ENCODE measurements at places on chromosomes 11 and 22.

DNA sequence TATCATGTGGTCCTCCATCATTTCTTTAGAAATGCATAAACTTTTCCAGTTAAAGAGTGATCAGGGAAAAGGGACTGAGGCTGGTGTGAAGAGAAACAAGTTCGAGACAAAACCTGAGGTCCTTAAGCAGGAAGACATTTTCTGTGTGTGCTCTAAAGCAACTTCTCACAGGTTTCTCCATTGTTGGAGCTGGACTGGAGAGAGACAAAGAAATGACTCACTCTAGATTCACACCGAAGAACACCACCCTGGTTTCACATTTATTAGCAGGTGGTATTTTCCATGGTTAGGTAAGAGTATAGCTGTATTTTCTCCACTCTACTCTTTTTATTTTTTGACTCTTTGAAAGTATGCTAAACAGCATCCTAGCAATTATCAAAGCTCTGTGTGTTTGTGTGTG, 736.4 kb downstream of the KCNA4 start:
- DNase-seq, result no peak

- DNase-seq, result no peak
Observed at GRCh38 chr22:46323162-46323561, 12.4 kb upstream of the TRMU start.

- DNase-seq, result no peak
Observed at GRCh38 chr22:17359501-17359900, 9.8 kb upstream of the CECR2 start.

GRCh38 chr11:34104680-34105078, 750 bp upstream of the NAT10 start:
- no peak for DNase-seq

GRCh38 chr11:44605965-44606364, 40.5 kb downstream of the CD82 start:
- no peak for DNase-seq

DNA sequence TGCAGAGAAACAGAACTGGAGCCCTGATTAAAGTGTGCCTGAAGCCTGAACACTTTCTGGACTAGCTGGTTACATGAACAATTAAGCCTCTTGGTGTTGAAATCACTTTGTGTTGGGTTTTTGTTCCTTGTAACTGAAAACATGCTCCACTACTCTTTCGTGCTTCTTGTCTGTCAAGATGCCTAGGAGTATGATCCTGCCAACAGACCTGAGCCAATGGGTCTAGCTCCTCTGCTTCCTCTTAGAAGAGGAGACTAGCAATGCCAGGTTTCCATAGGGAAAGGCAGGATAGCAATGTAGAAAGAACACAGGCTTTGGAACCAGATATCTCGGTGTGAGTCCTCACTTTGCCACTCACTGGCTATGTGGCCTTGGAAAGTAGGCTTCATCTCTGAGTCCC, 40.3 kb downstream of the IRAG1 start:
- DNase-seq, result no peak

- no peak for DNase-seq
Observed at GRCh38 chr11:113046866-113047265, 85.6 kb downstream of the NCAM1 start.

- DNase-seq, result no peak
Observed at GRCh38 chr11:47109727-47110246, 66.9 kb downstream of the ARFGAP2 start.

- no peak for DNase-seq
Observed at GRCh38 chr11:115167456-115167855, 336.8 kb downstream of the CADM1 start.

DNA sequence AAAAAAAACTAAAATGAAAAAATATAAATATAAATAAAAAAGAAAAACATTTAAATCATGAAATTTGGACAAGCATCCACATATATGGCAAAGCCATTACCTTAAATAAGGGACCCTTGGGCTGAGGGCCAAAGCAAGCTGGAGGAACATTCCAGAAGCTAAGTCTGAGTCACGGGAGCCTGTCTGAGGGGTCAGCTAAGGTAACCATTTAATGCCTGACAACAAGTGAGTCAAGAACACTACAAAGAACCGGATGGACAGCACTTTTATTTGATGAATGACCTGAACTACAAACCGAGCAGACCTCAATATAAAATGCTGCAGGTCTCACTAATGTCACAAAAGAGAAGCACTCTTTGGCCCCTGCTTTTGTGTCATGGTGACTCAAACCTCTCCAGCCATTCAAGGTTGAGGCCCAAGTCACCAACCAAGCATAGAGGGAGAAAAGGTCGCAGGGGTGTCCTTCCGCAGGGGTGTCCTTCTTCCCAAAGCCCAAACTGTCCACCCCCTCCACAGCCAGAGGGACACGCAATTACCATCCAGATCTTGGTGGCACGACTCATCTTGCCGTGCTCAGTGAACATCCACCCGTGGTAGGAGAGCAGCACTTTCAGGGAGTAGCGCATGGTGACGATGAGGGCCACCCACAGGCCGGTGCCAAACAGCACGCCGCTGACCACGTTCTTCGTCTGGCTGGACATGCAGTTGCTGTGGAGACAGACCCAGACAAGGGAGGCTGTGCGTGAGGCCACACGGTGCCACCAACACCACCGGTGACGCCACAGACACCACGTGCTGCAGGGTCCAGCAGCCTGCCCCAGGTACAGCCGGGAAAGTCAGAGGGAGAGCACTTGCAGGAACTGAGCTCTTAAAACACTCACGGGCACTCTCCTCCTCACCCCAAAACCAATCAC, 34.5 kb downstream of the CPT1A start:
- no peak for DNase-seq

DNA sequence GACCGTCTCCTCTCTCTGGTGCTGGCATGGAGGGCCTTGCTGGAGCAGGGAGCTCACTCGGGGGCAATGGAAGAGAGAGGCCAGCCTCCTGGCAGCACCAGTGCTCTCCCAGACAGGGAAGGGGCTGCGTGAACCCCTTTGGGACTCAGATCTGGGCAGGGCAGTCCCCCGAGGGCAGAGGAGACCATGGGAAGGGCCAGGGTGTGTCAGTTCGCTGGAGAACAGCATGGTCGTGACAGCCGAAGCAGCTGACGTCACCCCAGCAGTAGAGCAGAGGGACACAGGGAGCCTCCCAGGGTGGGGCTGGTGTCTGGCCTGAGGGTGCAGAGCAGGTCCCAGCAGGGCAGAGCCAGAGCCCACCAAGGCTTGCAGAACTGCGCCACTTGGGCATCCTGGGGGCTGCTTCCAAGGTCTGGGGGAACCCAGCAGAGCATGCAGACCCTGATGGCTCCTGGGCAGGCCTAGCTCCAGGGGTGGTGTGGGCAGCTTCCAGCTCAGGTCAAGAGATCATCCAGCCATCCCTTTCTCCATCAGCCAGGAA, 71.0 kb upstream of the KCNQ1OT1 start:
- DNase-seq, result no peak

DNA sequence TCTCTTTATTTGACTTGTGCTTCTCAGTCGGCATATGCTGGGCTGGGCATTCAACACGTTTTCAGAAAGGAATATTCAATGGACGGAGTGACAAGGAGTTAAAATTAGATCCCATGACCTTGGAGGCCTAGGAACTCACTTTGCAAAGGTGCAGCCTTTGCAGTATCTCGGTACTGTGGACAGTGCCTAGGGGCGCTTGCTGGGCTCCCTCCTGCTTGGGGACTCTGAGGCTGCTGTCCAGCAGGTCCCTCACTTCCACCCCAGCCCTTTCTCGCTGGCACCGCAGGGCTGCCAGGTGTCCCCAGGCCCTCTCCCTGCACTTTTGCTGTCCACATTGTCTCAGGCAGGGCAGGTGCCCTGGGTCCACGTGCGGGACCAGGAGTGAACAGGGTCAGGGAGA, 255.5 kb upstream of the B3GAT1 start:
- DNase-seq, result no peak

DNA sequence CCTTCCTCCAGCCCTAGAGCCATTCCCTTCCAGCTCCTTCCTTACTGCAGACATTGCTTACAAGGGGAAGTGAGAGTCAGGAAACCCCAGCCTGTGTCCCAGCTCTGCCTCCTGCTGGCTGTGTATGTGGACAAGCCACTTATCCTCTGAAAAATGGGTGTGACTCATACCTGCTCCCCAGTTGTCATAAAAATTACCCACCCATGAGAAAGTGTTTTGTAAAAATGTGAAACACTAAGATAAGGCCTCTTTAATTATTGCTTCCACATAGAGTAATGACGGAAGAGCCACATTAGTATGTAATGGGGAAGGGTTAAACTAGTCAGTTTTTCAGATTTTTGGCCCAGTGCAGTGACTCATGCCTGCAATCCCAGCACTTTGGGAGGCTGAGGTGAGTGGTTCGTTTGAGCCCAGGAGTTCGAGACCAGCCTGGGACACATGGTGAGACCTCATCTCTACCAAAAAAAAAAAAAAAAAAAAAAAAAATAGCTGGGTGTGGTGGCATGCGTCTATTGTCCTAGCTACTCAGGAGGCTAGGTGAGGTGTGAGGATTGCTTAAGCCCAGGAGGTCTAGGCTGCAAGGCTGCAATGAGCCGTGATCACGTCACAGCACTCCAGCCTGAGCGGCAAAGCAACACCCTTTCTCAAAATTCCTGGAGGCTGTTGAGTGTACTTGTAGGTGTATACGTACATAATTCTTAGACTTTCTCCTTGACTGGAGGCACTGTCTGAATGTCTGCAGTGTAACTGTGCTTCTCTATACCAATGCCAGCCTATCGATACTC, 84.9 kb downstream of the CTTN start:
- no peak for DNase-seq

DNA sequence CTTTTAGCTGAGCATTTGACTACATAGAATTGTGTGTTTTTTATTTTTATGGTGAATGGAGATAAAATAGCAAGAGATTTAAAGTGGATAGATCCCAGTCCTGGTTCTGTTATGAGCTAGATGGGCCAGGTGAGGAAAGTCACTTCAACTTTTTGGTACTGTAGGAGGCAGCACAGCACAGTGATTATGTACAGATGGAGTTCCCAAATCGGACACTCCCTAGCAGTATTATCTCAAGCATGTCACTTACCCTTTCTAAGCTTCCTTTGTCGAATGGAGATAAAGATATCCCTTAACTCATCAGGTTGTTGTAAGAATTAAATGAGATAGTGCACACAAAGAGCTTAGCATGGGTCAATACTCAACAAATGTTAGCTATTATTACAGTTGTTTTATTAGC, 5.3 kb downstream of the EXPH5 start:
- DNase-seq, result no peak

DNA sequence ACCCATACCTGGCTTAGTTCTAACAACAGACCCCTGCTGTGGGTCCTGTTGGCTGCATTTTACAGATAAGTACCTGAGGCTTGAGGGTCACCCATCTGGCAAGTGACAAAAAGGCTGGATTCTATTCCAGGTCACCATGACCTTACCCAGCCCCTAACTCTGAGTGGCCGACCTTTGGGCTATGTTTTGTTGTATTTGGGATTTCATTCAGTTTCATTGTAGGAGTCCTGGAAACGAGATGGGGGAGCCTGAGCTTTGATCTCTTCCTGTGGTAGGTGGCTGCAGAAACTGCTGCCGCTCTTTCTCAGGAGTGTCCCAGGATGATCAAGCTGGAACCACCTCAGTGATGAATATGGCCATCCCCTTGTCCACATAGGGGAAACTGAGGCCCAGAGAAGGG, 24.6 kb upstream of the YWHAH start:
- DNase-seq, result no peak

DNA sequence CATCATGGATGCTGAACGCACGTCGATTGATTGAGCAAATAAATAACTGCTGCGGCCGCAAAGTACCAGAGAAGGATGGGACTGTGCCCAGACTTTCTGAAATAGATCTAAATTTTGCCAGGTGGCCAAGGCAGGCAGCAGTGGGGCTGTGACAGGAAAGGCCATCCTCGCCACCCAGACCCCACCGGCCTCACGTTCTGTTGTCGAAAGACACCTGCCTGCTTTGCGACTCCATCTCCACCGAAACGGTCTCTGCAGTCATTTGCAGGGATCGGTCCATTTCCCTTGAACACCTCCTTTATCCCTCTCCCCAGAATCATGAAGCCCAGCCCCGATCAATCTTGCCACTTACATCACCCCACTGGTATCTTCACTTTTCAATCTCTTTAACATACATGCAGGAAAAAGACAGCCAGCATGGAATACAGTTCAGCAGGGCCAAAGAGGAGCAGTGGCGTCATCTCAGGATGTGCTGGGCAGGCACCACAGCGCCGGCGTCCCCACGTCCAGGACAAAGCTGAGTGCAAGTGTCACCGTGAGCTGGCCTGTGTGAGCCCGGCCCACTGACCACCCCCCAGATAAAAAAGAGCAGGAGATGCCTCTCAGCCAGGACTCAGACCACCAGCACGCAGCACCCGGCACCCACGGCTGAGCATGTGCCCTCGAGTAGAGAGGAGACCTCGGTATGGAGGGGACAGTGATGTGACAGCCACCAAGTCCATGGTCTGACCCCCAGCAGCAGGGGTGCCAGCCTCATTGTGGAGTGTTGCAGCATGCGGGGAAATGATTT, 610.3 kb downstream of the TBC1D22A start:
- DNase-seq, result no peak

GRCh38 chr11:117273550-117274289, 17.4 kb upstream of the BACE1-AS start:
- DNase-seq, result no peak

- DNase-seq, result no peak
Observed at GRCh38 chr22:36554098-36554497, 25.1 kb upstream of the EIF3D start.

- no peak for DNase-seq
Observed at GRCh38 chr11:75918331-75918730, 103.3 kb downstream of the UVRAG start.

GRCh38 chr11:93407777-93408401, 77.3 kb downstream of the DEUP1 start:
- DNase-seq, result no peak

DNA sequence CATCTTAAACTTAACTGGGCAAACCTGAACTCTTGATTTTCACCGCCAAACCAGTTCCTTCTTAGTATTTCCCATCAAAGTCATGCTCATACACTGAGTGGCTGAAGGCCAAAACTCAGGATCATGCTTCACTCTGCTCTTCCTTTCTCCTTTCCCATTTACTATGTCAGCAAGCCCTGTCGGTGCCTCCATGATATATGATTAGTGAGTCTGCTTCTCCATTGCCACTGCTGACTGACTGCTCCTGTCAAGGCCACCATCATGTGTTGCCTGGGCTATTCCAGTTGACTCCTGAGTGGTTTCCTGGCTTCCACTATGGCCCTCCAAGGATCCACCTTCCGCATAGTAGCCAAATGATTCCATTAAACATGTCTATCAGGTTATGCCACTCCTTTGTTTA, 42.8 kb upstream of the AMPD3 start:
- no peak for DNase-seq
